Activated CD4-positive, CD25-positive, alpha-beta regulatory T cell (primary cell): ENCODE measurements at places on chromosomes 1 and 21.

DNA sequence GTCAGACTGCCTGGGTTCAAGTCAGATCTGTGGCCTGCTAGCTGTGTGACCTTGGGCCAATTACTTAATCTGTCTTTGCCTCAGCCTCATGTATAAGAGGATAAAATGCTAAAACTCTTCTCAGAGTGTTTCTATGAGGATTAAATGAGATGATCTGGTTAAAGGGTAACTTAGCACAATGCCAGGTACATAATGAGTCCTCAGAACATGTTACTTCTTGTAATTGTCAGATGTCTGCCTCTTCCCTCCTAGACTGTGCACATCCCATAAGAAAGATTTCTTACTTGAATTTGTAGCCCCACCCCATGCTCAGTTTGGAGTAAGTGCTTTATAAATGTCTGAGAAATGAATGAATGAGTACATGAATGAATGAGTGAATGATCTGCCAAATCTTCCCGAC lies 34.6 kb upstream of the HIVEP3 start:
- DNase-seq: no peak

DNA sequence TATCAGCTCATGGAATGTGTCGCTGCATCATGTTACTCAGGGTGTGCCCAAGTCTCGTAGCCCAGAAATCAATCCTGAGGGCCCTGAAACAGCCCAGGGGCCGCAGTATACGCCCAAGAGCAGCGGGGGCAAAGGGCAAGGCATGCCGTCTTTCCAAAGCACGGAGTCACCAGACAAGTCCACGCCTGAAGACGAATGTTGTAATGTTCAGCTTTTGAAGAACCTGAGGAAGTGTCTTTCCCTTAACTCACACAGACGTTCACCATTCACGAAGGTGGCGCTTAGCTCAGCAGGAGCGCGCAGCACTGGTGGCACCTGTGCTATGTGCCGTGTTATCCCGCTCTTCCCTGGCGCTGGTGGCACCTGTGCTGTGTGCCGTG lies 18.8 kb upstream of the PWP2 start:
- DNase-seq: no peak

DNA sequence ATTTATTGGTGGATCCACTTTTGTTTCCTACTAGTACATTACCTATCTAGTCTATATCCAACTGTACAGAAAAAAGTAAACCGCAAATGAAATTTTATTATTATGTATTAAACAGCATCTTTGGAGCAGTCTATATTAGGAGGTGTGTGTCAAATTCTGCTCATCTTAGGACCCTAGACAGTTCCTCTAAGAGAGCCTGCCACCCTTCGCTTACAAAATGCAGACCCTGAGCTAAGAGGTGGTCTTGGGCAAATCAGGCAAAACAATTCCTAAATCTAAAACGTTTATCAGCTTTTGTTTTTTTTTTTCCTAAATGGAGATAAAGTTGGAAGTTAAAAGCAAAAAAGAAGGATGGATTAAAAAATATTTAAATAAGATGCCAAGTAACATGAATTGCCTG lies 85.3 kb downstream of the PBX1 start:
- DNase-seq: no peak

DNA sequence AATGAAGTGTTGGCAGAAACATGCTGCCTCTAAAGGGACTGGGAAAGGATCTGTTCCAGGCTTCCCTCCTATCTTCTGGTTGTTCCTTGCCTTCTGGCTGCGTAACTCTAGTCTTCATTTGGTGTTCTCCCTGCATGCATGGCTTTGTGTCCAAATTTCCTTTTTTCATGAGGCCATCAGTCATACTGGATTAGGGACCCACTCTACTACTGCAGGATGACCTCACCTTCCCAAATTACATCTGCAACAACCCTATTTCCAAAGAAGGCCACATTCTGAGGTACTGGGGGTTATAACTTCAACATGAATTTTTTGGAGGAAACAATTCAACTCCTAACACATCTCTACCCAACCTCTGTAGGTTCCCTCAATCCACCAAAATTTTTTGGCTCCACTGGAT lies 26.3 kb downstream of the MR1 start:
- no peak for DNase-seq

- DNase-seq: no peak
Measured at GRCh38 chr1:163231385-163231784, 28.7 kb upstream of the RGS5 start.

DNA sequence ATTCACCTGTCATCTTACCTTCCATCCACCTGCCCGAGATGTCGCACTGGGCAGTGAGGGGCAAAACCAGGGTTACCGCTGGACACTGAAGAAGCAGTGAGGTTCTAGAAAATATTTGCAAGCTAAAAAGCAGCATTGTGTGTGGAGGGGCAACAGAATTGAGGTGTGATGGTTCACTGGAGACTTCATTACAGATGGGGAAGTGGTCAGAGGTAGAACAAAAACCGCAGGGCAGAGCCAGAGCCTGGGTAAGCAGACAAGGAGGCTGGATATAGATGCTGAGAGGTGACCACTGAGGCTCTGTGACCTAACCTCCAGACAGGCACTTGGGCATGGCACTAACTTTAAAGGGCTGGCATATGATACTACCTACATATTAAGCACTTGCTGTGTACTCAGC lies 363.9 kb upstream of the PROX1 start:
- no peak for DNase-seq

DNA sequence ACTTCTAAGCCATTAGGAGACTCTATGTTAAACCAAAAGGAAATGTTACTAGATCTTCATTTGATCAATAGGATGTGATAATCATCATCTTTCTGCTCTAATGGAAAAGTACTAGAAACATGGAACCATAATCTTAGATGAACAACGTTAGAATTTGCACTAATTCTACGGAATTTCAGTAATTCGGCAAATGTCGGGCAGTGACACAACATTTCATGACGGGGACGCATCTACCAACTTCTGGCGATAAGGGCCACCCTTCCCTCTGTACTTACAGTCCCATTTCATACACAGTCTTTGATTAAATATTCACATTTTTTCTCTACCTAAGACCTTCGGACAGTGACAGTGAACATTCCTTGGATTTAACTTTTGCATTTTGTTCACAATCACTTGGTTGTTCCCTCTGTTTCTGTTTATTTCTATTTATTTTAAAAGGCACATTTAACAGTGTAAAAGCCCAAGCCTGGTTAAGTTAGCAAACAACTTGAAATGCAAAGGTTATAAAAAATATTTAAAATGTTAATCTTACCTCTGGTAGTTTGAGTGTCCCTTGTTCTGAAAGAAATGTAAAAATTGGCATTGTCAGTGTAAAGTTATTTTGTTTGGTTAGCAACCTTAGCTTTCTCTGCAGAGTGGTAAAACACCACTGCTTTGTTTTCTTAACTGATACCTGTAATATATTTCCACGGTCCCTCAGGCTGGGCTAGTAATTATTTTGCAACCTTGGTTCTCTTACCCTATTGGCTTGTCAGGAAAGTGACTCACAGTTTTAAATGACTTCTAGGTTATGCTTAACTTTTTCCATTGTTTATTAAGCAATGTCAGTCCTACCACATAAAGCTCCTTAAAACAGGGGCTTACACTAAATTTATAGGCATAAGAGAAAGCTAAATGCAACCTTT lies 276.9 kb downstream of the VAV3 start:
- no peak for DNase-seq

DNA sequence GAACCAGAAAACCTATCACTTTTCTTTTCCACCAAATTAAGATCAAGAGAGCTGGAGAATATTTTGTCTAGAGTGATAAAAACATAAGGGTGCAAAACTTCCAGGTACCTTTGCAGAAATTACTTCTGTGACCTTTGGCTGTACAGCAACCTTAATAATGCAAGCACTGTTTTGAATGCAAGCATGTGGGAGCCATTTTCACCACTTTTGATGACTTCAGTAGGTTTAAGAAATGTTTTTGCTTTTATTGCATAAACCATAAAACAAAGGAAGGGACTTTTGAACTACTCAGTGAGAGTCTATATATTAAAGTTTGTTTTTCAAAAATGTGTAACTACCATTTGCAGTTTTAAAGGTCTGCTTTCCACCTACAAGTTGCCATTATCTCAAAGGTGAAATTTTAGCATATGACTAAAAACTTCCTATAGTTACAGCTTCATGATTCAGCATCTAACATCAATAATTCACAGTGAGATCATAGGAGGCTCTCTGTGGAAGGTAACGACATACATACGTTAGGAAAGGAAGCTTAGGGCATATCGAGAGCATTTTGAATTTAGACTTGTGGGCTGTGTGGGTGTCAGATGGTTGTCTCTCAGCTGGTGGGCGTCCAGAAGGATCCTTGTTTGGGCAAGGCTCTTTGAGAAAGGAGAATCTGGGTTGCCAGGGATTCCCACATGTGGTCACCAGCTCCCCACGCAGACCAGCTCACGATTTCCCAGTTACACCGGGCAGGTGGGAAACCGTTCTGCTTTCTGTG lies 1.1 kb upstream of the GADD45A start:
- no peak for DNase-seq

DNA sequence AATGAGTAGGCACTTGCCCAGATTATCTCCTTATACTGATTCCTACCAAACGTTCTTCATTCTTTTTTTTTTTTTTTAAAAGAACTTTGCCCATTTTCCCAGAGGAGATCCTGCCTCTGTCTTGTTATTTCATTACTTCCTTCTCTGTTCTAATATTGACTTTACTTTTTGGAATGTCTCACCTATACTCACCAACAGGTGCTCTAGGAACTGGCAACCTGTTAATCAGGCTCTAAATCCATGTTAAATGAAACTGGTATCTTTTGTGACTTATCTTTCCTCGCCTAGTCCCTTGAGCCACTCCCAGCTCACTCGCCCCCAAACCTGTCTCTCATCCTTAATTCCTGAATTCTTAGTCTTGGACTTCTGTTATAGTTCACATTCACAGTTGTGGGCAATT lies 1.2 kb upstream of the CRCT1 start:
- DNase-seq: no peak

DNA sequence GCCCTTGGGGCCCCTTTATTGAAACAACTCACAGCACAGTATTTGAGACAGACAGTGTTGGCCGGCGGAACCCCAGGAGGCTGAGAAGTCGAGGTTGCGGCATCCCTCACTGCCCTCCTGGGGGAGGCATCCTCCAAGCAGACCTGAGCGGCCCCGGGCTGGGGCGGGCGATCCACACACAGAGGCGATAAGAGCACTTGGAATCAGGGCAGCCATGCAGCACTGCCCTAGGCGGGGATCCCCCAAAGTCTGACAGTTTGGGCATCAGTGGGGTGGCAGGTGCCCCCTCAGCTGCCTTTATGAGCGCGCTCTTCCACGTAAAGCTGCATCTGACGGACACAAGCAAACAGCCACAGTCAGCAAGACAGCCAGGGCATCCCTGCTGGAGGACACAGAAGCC lies 6.5 kb downstream of the MAD2L2 start:
- DNase-seq: no peak

DNA sequence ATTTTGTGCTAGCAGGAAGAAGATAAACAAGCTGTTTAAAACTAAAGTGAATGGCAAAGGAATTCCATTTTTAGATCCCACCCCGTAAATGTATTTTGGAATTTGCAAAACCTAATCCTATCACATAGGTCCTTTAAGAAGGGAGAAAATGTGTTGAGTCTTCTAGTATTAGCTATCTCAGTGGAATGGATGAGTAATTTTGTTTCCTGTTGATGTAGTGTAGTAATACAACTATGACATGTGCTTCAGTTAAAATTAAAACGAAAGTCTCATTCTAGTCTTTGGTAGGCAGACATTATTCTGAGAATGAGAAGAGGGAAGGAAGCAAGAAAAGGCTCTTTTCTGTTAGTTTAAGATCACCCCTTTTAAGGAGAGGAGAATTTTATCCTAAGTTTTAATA lies 265.9 kb upstream of the C1orf105 start:
- DNase-seq: no peak

DNA sequence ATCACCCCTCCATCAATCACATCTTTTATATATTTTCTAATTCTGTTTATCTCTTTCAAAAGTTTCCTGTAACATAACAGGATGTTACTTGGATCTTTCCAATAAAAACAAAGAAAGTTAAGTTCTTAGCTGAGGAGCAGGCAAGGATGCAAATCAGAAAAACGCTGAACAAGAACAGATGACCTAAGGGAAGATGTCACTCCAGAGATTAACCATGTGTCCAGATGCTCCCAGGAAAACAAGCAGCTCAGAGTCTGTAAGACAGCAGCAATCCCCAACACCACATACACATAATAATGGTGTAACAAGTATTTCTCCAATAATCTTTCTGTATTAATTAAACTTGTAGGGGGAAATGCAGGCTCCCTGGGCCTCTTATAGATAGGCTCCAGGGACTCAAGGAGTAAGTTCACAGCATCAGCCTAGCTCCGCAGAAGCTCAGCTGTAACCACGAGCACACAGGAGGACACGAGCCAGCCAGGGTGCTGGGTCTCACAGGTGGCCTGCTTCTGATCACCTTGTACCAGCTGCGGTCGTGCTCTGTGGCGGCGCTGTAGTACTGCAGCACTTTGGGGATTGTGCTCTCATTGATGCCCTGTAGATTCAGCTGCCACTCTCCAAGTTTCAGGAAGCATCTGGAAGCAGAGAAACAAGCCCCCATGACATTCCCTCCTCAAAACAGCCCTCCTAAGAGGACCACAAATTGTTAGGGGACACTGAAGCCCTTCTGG lies 33.1 kb upstream of the EXOSC10 start:
- DNase-seq: no peak

DNA sequence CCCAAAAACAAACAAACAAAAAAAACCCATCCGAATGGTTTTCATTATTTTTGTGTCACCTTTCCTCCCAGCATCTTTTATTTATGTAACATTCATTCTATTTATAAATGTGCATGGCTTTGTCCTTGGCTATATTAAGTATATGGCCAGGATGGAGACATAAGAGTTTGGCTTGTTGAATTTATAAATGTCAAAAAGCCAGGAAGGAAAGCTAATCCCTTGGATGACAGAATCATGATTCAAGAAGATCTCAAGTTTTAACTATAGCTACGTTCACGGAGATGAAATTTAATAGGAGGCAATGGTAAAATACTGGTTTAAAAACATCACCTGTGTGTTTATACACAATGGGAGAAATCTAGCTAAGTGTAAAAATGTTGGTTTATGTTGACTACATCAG lies 5.0 kb downstream of the CEP170 start:
- DNase-seq: no peak

- DNase-seq: no peak
Measured at GRCh38 chr1:183953031-183953430, 84.5 kb downstream of the COLGALT2 start.

GRCh38 chr1:247962911-247963588 lies 2.0 kb upstream of the OR2AK2 start:
- DNase-seq: no peak

GRCh38 chr1:111754984-111755330 lies 744 bp upstream of the DDX20 start:
- no peak for DNase-seq

GRCh38 chr1:22418312-22418711 lies 33.3 kb upstream of the ZBTB40 start:
- DNase-seq: no peak

DNA sequence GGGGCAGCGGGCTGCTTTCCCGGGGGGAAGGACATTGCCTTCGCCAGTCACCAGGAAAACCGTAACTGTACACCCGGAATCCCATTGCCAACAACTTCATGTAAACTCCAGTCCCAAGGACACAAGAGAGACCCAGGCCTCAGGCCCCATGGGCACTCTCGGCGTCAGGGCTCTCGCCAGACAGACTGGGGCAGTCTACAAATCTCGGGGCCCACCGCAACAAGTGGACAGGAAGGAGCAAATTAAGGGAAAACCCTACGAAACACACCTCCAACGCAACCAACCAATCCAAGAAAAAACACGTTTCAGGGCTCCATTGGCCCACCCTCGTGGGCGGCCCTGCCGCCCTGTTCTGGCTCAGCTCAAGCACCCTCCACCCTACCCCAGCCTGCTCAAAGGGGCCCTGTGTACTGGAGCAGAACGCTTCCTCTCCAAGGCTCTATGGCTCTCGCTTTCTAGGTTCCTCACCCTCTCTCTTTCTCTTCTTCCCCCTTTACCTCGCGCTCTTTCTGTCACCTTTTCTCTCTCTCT lies 4.6 kb upstream of the ZNF678 start:
- no peak for DNase-seq
